ENCODE measurements at places on chromosomes 3 and 15.
A peak's percentile ranks its signal among the peaks of the same experiment; 100 is the strongest.

DNA sequence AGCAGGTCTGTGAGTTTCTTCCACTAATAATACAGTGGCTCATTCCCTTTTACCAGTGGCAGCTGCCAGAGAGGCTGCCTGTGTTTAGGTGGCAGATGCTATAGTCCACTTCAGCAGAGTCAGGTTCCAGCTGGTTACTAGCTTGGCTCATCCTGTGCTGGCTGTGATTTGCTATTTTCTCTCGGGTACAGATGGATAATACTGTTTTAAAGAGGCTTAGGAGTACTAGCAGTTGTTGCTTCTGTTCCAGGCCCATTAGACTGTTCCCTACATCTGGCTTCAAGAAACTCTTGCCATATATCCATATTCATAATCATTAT, 41.0 kb downstream of the ZNF609 start:
- DNase-seq: no peak

GRCh38 chr15:56208641-56209155, 35.0 kb downstream of the RFX7 start:
- DNase-seq: no peak

DNA sequence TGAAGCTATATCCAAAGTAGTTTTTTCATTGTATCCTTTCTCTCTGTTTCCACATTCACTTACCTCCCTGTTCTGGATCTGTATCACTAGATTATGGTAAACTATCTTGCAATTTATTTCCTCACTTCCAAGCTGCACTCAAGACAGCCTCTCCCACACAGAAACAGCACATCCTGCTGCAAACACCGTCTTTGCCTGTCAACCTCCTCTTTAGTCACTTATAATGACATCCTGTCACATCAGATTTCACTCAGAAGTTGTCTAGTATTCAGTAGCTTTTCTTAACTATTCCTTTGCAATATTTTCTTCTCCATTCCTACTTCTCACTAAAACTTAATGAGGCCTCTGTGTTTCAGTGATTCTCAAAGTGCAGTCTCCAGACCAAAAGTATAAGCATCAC, 490.8 kb downstream of the IGSF11 start:
- no peak for DNase-seq

DNA sequence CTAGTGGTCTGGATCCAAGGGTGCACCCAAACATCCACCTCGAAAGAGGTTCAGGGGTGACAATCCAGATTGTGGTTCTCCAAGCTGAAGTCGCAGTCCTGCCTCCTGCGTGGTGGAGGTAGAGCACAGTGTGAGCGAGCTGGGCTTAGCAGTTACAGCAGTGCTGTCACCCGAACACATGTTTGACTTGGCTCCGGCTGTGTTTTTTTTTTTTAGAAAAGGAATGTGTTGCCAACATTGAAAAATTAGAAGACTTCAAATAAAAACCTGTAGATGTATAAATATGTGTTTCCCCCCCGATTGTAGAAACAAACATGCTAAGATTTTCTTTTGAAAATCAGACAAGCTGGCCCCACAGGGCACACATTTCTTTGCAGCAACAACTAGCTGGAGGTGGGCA, 530.8 kb downstream of the SHQ1 start:
- DNase-seq: no peak

DNA sequence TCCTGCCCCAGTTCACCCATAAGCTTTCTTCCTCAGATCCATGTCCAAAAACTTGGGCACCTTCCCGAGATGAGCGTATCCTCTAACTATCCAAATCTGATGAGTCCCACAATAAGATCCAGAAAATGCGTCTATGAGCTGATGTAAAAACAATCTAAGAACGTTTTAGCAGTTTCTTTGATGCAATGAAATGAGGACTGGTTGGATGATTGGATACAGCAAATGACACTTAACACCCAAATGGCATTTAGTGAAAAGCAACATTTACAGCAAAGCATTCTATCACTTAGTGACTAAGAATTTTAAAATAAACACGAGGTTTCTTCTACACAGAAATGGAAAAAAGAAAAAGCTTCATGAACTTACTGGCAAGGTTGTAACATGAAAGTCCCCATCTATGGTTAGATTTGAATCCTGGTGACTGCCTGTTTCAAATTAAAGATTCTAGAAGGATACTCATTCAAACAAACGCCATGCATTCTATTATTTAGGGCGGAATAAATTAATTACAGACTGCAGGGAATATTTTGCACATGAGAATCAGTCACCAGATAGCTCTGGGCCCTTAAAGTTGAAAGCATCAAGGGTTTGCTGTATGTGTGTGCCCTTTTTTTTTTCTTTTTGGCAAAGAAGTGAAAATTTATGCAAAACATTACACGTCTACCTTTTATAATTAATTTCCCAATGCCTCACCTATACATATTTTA, 598.6 kb downstream of the FOXP1 start:
- DNase-seq: peak; percentile 4

GRCh38 chr15:101559952-101560351, 70.4 kb upstream of the PCSK6 start:
- no peak for DNase-seq

DNA sequence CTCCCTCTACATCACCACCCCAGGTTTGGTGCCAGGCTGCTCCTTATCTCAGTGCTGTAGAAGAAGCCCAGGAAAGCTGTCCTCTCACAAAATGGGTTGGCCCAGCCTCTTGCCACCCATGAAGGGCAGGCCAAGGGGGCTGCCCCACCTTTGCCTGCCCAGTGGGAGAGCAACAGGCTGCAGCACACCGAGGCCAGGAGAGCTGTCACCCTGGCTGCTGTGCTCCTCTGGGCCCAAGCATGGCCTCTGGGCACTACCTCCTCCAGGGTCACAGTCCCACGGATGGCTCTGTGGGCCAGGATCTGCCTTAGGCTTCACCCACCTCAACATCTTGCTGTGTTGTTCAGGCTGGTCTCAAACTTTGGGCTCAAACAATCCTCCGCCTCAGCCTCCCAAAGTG, 6.4 kb upstream of the STAB1 start:
- no peak for DNase-seq

Data from HFFc6 (cell line).